ENCODE measurements at places on chromosomes 16 and 17.
A peak's percentile ranks its signal among the peaks of the same experiment; 100 is the strongest.

DNA sequence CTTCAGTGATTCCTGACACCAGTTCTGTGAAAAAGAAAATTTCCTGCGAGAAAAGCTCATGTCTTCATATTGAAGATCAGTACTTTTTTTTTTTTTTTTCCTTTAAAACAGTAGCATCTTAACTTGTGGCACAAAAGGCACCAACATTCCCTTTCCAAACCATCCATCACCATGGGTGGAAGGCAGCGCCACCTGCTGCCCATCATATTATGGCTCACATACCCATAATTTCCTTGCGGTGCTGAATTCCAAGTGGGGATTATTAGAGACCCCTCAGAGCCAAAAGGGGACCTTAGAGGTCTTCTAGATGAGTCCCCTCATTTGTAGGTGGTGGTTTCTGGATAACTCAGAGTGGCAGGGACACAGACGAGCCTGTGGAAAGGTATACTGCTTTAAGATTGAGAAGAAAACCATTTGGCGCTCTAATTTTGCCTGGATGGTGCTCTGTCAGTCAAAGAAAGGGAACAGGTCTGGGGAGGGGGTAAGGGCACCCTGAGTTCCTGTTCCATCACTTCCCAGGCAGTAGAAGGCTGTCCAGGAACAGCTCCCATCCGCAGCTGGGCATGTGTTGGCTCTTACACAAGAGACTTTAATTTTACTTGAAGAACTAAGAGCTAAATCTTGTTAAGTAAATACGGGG is 7.9 kb upstream of the SOST start:
- DNase-seq: no peak

DNA sequence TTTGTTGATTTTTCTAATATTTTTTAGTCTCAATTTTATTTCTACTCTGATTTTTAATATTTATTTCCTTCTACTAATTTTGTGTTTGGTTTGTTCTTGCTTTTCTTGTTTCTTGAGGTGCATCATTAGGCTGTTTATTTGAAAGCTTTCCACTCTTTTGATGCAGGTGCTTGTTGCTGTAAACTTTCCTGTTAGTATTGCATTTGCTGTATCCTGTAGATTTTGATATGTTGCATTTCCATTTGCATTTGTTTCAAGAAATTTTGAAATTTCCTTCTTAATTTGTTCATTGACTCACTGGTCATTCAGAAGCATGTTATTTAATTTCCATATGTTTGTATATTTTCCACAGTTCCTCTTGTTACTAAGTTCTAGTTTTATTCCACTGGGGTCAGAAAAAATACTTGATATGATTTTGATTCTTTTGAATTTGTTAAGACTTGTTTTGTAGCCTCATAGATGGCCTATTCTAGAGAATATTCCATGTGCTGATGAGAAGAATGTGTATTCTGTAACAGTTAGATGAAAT is 43.1 kb upstream of the NACA2 start:
- DNase-seq: no peak

DNA sequence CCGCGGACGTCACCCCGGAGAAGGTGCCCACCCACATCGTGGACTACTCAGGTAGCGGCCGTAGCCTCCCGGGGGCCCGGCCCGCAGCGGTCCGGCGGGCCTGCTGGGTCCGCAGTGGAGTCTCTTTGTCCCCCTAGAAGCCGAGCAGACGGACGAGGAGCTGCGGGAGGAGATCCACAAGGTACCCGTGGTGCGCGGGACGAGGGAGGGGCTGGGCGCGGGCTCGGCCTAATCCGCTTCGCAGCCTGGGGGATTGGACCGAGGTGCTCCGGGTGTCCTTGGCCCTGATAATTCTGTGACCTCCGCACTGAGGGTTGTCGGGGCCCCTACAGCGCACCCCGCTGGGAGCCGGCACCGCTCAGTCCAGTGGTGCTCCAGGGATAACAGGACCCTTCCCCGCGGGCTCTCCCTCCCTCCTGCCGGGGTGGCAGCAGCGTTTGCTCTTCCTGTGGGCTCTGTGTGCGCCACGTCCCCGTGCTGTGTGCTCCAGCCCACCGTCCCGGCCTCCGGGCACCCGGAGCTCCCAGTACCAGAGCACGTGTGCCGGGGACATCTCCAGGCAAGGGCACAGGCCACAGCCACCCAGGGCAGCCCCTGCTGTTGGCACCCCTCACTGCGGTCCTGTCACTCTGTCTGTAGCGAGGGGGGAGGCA is 713 bp downstream of the RHOT2 start:
- no peak for DNase-seq

DNA sequence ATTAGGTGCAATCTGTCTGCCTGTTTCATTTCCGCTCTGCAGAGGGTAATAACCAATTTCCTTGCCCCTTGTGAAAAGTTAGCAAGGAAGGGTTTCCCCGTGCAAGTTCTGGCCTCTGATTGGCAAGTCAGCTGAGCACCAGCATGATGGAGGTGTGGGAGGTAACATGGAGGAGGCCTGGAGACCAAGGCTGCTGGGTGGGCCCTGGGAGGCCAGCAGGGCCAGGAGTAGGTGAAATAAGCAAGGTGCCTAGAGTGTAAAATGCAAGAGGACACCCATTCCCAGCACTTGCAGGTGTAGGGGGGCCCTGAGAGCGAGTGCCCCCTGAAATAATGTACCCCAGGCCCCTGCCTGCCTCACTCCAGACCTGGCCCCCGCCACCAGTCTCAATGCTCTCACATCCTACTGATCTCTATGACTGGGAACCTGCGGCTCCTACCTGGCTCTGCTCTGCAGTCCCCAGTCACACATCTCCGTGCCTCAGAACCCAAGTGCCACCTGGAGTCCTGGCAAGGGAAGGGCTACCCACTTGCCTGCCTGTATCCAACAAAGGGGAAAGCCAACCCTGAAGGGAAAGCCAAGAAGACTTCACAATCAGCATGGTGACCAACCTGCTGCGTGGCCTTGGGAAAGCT is 116.2 kb downstream of the C16orf78 start:
- no peak for DNase-seq

DNA sequence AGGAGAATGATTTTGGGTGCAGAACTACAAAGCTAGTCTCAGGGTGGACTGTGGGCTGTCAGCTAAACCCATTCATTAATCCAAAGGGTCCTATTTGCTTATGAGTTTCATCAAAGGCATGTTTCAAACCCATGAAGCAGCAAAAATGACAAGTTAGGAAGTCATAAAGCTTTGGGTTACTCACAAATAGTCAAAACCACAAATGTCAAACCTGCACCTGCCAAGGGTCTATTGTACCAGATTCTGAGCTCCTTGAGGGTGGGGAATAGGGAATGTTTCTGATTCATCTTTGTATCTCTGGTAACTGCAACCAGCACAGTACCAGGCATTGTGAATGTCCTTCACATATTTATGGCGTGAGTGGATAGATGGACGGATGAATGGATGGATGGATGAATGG is 317.7 kb downstream of the MAF start:
- DNase-seq: no peak

DNA sequence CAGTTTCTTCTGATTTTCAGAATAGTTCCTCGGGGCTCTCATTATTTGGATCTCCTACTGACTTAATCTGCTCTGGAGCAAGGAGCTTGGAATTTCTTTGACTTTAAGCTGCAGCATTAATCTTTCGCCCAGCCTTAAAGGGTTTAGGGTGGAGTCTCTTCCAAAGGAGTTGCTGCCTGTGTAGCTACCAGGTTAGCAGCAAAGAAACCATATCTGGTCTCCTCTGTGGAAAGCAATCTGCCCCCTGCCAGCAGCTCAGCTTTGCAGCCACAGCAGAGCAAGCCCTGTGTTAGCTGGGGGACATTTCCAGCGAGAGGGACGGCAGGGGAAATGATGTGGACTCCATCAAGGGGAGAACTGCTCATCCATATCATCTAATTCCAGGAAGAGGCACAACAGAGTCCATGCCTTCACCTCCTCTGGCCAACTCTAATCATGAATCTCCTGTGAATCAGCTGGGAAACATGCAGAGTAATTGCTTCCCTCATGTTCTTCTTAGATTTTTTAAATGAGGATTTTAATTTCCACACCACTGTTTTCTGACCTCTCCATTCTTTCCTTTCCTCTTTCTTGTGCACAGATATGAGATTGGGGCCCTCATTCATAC is 827.6 kb upstream of the CA10 start:
- DNase-seq: no peak

DNA sequence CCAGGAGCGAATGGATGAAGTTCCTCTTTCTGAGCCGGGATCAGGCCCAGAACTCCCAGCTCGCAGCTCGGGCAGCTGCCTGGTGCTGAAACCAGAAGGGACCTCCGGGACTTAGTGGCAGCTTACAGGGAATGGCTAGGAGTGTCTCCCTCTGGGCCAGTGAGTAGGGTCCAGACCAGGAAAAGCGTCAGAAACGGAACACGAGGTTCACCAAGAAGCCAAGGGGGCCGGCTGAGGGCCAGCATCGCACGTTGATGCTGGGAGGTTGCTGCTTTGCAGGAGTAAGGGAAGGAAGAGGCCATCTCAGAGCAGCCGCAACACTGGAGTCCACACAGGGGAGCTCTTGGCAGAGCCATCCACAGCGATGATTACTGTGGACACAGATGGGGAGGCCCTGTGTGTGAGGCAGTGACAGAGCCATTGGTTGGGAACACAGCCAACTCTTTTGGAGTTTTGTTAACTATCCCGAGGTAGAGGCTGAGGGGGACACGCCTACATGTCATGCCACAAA is 74.0 kb upstream of the CREBBP start:
- DNase-seq: no peak

- no peak for DNase-seq
Measured at GRCh38 chr17:73455050-73455687, 143.4 kb upstream of the CDC42EP4 start.

GRCh38 chr17:77476931-77477805 is 336.4 kb downstream of the SEC14L1 start:
- no peak for DNase-seq

GRCh38 chr17:49898366-49899190 is 50.7 kb upstream of the TAC4 start:
- DNase-seq: no peak

- no peak for DNase-seq
Measured at GRCh38 chr16:27624154-27625049, 74.5 kb downstream of the KATNIP start.

- peak; percentile 49 for DNase-seq
Measured at GRCh38 chr17:39667945-39668924, at the start of gene PNMT. PNMT (plus strand) TSS chr17:39668453; CDS start chr17:39668476, 23 bp downstream.

- no peak for DNase-seq
Measured at GRCh38 chr16:13542284-13542683, 377.7 kb upstream of the ERCC4 start.

GRCh38 chr16:56889206-56889605 is 24.2 kb downstream of the SLC12A3 start:
- DNase-seq: no peak
